ENCODE measurements at places on chromosomes 6 and 20.

GRCh38 chr20:20251836-20252235 lies 116.1 kb upstream of the INSM1 start:
- no peak for DNase-seq

DNA sequence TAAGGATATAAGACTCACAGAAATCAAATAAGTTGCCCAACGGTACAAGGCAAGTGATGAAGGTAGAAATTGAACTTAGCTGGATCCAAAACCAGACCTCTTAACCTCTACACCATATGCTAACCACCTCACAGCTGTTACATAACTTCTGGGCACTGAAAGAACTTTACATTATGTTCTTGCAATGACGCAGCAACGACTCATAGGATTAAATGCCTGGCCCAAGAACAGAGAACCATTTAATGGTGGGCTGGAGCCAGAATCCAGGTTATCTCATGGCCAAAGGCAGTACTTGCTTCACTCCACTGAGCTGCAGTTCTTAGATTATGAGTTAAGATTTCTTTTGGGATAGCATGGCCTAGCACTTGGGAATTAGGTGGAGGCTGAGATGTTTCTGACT lies 4.4 kb downstream of the TRMT6 start:
- DNase-seq, result peak; percentile 35

DNA sequence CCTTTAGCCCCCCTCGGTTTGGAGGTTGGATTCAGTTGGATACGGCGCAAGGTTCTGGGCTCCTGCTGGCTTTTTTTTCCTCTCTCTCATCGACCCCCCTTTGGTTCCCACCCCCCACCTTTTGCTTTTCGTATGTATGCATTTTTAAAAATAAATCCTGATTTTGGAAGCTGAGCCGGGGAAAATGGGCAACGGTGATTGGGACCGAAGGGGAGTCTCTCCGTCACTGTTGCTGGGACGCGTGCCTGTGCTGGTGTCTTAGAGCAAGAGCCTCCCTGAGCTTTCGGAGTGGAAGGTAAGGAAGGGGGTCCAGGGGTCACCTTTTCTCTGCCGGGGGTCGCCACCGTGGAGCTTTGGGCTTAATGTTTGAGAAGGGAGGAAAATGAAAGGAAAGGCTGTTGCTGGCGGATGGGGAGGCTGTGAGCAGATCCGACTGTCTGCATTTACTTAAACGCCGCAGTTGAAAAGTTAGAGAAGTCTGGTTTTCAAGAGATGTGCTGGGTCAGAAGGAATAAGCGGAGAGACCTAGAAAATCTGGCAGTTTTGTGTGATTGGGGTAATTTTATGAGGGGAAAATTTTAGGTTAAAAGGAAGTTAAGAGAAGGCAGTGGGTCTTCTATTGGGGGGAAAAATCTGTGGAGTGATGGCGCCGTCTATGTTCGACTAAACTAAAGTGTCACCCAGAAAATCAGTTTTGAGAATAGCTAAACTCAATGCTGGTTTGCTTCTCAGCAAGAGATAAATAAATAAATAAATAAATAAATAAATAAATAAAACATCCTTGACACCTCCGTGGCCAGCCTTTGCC lies 828 bp downstream of the ADGRB3 start:
- DNase-seq, result no peak

- DNase-seq, result no peak
These were observed 75.1 kb upstream of the DUSP22 start for GRCh38 chr6:217048-217659.

DNA sequence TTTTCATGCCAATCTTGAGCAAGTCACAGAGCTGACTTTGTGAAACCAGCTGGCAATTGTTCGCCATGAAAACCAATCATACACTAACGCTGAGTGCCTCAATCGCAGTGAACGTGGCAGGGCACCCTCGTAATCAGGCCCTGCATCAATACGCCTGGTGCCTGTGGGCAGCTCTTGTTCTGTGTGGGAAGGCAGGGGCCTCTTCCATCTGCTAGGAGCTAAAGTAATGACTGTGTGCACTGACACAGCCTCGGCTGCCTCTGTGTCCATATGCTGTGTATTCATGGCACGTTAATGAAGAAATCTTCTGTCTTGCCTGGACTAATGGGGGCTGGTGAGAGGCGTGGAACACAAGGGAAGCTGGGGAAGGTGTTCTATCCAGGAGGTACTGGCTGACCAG lies 27.8 kb upstream of the SYNDIG1 start:
- DNase-seq, result no peak

DNA sequence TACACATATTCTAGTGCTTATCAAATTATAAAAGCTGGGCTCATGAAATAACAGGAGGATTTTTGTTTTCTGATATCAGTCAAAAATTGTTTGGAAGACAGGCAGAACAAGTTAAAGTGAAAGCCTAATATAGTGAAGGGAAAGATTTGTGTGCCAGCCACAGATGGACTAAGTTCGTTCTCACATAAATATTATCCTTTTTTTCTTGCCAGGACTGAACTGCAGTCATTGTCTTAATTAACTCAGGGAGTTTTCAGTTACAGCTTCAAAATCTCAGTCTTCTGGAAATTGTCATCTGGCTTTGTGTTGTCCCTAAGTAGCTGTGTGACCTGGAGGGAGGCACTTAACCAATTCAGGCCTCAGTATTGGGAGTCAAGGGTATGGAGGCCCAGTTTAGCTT lies 40.7 kb downstream of the PLCB4 start:
- no peak for DNase-seq

- DNase-seq, result no peak
These were observed 29.4 kb downstream of the MDGA1 start for GRCh38 chr6:37668251-37668650.

GRCh38 chr6:154738551-154738961 lies 5.3 kb downstream of the SCAF8 start:
- DNase-seq, result no peak

- DNase-seq, result no peak
These were observed 53.4 kb upstream of the TBXT start for GRCh38 chr6:166221040-166221439.

DNA sequence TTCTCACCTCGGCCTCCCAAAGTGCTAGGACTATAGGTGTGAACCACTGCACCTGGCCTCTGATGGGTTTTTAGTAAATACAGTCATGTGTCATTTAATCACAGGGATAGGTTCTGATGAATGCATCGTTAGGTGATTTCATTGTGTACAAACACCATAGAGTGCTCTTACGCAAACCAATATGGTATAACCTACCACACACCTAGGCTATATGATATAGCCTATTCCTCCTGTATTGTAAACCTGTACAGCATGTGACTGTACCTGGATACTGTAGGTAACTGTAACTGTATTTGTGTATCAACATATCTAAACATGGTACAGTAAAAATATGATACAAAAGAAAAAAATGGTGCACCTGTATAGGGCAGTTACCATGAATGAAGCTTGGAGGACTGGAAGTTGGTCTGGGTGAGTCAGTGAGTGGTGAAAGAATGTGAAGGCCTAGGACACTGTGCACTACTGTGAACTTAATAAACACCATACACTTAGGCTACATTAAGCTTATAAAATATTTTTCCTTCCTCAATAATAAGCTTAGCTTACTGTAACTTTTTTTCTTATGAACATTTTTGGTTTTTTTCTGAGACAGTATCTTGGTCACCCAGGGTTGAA lies 10.0 kb downstream of the BICRAL start:
- no peak for DNase-seq

GRCh38 chr20:10537850-10538480 lies 102.9 kb downstream of the SLX4IP start:
- DNase-seq, result peak; percentile 44

- peak; percentile 20 for DNase-seq
These were observed 22.3 kb upstream of the LAMP5 start for GRCh38 chr20:9492067-9492466.

DNA sequence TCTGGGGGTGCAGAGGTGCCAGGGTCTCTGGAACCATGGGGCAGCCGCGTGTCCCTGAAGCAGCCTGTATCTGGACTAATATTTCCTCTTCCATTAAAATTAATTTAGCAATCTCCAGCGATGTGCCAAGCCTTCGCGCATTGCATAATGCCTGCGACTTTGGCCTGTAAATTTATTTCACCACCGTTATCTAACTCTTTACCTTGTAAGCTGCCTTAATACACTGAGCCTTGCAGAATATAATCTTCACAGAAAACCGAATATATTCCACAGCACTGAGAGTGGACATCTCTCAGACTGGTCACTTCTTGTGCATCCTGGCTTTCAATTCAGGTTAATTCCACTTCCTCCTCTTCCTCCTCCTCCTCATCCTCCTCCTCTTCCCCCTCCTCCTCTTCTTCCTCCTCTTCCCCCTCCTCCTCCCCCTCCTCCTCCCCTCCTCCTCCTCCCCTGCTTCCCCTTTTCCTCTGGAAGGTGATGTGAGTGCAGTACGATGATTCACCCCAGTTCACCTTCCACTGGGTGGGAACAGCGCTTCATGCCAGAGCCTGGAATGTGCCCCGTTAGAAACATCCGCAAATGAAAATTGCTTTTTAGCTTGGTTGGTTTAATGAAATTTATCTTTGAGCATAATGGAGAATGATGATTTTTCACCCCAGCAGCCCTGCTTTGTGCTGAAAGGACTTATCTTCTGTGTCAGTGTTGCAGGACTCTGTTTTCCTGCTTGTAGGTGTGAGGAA lies 101.4 kb downstream of the CDH4 start:
- DNase-seq, result peak; percentile 8

DNA sequence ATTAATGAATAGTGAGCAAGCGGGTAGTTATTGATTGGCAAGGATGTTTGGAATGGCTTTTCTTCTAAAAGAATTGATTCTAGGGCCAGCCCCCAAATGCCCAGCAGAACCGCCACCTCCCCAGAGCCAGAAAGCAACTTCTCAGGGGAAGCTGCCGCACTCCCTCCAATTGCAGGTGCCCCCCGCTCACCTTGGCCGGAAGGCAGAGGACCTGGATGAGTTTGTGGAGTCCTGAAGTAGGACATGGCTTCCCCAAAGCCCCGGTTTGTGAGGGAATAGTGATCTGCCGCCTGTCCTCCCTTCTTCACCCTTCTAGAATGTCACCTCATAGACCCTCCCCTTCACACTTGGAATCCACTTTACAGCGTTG lies at the start of gene SPATA25:
Gene SPATA25 (minus strand): TSS at position 277 of the 370 bp plus-strand sequence. CDS start 32 bp downstream, at position 245.
- no peak for DNase-seq

GRCh38 chr6:130670142-130670541 lies 157.1 kb upstream of the SMLR1 start:
- no peak for DNase-seq

DNA sequence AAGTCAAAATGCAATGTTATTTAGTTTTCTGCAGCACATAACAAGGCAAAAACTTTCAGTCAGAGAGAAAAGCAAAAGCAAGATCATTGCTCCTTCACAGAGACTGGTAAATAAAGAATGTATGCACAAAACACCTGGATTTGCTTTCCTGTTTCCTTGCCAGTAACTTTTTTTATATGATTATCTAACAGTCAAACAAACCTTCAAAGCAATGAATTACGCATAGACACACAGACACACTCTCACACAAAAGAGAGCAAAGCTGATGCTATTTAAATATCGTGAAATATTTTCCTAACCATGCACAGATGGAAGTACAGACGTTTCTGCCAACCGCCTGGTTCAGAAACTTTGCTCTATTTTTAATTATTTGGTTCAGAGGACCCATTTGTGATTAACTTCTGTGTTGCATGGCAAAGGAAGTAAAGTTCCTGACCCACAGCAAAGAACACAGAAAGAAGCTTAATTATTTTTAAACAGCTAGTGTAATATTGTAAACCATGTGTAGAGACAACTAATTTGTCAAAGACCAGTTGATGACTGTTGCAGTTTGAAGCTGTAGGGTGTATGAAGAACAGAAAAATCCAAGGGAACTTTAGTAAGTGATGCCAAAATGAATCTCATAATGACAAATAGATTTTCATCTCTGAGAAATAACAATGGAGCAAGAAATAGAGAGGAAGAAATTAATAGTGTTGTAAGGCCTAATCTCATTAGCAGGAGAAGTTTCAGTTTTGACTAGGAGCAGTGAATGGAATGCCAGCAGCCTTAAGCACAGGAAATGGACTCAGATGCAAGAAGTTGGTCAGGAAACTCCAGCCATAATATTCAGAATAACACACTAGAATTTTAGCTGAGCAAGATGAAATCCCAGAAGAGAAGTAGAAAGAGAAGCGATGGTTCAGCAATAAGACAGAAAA lies 24.1 kb downstream of the ATXN1 start:
- DNase-seq, result no peak

- DNase-seq, result no peak
These were observed 6.1 kb downstream of the EZR start for GRCh38 chr6:158813032-158813431.

DNA sequence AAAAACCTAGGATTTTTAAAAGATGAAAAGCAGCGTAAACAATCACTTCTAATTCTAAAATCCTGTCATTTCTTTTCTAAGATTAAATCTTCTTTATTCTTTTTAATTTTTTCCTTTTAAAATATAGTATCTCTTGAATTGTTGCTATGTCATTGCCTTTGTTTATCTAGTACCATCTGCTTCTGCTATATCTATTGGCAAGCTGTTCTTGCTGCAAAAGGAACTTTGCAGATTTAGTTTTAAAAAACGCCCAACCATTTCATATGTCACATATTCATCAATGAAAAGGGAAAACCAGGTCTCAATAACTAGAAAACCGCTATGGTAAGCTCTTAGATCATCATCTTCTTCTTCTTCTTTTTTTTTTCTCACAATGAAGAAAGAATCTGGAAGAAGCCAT lies 11.5 kb upstream of the EEF1A1 start:
- no peak for DNase-seq

DNA sequence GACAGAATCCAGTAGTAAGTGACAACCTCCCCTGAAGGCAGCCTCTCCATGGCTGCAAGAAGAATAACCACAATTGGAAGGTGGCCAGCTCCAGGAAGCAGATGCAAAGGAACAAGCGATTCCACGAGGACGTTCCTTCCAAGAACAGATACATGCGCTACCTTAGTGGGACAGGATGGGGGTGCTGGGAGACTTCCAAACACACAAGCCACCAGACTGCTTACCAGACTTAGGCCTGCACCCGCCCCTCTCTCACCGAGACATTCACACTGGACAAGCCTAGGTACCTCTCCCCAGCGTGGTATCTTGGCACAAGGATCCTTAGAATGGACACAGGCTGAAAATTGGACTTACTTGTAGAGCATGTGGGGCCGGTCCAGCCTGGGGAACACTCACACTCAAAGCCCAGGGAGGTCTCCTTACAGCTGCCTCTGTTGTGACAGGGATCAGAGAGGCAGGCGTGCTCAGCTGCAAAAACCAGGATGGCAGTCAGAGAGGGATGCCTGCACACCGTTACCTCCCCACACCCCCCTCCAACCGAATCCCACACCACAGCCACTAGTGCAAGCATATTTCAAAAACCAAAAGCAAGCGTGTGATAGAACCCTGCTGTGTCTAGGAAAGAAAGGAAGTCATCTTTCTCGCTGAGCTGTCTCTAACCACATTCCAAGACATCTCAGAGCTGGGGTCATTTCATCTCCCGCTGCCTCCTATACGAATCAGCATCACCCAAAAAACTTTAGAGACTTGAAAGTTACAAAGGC lies 22.4 kb downstream of the JAG1 start:
- DNase-seq, result no peak

DNA sequence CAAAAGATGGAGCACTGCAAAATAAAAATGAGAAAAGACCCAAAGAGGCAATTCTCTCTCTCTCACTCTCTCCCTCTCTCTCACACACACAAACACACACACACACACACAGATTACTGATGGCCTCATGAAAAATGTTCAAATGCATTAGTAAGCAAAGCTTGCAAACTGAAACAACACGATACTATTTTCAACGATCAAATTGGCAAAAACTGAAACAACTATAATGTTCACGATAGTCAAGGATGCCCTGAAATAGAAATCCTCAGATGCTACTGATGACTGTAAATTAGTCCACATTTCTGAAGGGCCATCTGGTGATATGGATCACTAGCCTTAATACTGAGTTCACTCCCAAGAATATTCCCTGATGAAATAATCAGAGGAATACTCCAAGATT lies 100.8 kb downstream of the TRERF1 start:
- DNase-seq, result no peak
